ENCODE measurements at places on chromosomes 2 and 18.

DNA sequence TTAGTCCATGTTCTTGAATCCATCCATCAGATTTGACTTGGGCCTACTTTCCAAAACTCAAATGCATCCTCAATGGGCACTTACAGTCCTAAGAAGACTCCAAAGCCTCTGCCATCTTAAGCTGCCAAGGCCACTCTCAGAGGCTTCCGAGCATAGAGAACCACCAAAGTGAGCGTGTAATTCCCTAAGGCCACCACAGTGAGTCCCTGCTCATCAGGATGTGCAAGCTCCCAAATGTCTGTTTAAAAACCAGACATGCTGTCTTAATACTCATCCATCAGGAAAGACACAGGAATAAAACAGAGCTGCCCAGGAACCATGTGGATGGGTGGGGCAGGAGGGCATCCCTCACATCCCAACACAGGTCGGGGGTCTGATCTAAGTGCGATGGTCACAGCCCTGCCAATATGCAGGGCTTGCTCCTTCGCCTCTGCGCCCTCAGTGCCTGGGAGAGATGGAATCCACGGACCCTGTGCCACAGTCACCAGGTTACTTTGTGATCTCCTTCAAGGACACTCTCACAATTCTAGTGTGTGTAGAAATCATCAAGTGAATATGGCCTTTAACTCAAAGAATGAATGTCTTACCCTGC, 80.4 kb downstream of the POLR1A start:
- DNase-seq: no peak

- no peak for DNase-seq
These were observed 24.7 kb upstream of the ALLC start for GRCh38 chr2:3633089-3633981.

DNA sequence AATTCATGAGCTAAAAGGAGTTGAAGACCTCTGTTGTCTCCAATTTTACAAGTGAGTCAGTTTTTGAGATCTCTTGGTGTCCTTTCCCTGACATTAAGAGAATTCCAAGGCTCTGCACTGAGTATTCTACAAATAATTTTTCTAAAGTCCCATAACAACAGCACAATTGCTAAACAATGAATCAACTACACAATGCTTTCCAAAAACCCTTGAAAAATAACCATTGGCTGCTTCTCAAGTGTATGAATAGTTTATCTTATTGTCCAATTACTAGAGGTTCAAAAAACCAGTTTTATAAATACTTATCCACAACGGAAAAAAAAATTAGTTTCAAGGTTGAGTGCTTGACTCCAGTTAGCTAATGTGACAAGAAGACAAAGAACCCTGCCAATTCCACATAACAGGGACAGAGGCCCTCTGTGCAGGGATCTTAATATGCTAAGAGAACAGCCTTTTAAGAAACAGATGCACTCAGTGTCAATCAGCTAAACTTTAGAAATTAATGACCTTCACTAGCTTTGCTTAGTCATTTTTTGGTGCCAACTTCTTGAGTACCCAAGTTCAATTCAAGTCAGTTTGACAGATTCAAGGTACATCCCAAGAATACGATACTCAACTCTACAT, 266.6 kb upstream of the CYP26B1 start:
- no peak for DNase-seq

- no peak for DNase-seq
These were observed 782.3 kb downstream of the ERBB4 start for GRCh38 chr2:211756266-211756665.

GRCh38 chr18:23196119-23197007, 61.1 kb downstream of the CABLES1 start:
- DNase-seq: no peak

DNA sequence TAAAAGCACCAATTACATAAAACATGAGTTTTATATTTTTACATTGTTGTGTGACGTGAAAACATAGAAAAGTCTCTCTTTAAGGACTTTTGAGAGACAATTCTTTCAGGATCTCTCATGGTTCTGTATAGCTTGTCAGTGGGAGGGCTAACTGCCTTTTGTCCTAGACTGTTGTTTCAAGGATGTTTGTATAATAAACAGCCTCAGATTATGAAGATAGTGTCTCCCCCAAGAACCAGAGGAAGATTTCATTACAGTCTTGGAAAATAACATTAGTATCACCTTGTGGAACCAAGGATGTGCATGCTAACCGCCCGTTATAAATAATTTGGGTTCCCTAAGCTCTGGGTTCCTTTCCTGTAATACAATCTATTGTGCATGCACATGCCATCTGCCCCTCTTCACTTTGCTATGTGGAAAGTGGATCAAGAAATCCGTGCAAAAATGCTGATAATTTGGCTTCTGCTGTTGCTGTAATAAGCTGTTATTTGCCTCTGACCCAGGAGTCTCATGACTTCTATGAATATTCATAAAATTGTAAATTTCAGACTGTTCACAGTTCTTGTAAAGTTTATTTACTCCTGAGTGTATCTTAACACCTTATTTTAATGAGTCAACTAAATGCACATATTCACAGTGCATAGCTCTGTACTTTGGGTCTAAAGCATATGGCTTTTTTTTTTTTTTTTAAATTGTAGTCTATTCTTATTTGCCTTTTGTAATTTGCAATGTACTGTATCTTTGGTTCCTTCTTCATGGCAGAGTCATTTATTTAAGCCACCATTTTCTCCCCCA, 265.5 kb downstream of the PTH2R start:
- no peak for DNase-seq

DNA sequence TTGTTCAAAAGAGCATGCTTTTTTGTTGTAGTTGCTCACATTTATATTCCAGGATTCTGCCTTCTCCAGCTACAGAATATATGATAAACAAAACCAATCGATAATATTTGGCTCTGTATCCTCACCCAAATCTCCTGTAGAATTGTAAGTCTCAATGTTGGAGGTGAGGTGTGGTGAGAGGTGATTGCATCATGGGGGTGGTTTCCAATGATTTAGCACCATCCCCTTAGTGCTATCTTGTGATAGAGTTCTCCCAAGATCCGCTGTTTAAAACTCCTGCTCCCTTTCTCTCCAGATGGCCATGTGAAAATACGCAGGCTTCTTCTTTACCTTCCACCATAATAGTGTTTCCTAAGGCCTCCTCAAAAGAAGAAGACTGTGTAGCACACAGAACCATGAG, 98.7 kb upstream of the SCN7A start:
- no peak for DNase-seq

- no peak for DNase-seq
These were observed 15.0 kb upstream of the KLF7 start for GRCh38 chr2:207180741-207181140.

- peak; percentile 40 for DNase-seq
These were observed 323.2 kb downstream of the PLCL1 start for GRCh38 chr2:198127627-198128026.

DNA sequence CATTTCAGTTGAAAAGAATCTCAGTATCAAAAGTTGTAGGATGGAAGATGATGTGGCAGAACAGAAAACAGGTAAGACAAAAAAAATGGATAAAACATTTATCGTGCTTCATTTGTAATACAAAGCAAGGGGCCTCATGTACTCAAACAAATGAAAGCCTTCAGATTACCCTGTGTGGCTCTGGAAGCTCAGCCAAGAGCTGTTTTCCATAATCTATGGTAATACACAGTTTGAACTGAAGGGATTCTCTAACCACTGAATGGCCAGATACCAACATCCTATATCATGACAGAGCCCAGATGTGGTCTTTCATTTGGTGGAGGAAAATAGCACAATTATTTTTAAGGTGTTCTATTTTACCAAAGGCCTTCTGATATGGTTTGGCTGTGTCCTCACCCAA, 272.1 kb upstream of the RND3 start:
- no peak for DNase-seq

- no peak for DNase-seq
These were observed 26.5 kb upstream of the KANSL1L start for GRCh38 chr2:210197720-210198119.

Data from CD4-positive, alpha-beta T cell treated with Interleukin-4 for 4 hours (primary cell).